ENCODE measurements at places on chromosomes 5 and 9.

DNA sequence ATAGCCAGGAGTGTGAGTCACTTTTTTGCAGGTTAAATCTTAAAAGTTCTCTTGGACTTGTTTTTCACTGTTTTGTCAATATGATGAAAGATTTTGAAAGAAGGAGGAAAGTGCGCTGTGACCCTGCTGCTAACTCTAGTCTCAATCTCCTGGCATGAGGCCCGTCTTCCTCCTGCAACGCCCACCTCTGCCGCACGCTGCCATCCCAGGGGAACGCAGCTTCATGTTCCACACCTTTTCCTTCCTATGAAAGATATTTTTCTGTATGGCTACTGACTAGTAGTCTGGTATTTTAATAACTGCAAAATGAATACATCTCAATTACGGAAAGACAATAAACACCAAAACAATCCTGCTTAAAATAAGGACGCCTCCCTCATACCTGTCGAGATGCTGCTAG, 8.3 kb downstream of the PPIC start:
- no peak for DNase-seq

DNA sequence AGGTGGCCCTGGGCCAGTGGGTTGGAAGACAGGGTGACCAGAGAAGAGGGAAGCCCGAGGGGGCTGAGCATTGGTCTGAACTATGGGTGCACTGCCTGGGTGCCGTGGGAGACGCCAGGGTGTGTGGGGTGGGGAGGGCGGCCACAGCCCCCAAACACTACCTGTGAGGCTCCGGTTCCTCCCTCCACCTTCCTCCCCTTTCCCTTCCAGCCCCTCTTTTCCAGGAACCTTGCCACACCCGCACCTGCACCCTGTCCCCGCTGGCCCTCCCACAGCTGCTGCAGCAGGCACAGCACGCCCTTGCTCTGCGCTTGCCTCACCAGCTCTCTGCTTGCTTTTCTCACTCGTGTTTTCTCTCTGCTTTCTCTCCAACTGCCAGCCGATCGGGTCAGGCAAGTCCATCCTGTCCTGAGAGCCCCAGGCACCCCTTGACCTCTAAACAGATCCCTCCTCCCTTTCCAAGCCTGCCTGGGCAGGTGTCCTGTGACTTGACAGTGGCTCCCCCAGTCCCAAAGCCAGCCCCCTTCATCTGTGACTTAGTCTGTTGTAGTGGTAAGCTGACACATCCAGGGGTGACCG, 193.7 kb downstream of the MSX2 start:
- no peak for DNase-seq

DNA sequence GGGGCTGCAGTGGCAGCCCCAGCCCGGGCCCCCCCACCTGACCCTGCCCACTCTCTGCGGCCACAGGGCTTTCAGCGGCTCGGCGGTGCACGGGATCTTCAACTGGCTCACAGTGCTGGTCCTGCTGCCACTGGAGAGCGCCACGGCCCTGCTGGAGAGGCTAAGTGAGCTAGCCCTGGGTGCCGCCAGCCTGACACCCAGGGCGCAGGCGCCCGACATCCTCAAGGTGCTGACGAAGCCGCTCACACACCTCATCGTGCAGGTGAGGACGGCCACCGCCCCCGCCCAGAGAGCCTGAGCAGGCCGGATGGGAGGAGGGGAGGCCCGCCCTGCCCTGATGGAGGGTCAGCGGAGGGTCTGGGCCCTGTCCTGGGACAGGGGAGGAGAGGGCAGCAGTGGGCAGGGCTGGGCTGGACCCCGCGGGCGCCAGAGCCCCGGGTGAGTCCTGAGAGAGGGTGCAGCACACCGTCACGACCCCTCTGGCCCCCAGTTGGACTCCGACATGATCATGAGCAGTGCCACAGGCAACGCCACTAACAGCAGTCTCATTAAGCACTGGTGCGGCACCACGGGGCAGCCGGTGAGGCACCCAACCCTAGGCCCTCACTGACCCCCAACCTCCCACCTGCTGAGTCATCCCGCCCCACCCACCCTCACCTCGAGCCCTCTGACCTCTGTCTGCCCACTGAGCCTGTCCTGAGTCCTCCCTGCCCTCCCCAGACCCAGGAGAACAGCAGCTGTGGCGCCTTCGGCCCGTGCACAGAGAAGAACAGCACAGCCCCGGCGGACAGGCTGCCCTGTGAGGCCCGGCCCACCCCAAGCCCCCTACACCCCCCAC, 2.7 kb downstream of the SLC34A3 start:
- DNase-seq = no peak

GRCh38 chr9:124257070-124257843, 492 bp upstream of the NEK6 start:
- peak; percentile 53 for DNase-seq

GRCh38 chr9:113603048-113603375, 139.5 kb downstream of the RGS3 start:
- DNase-seq = no peak

All from GM20000 (cell line).